Mucosa of descending colon (tissue), 3 donors: ENCODE measurements at places on chromosomes 2 and 18. TPM values are rescaled to one million over a fixed set of nuclear protein-coding genes. Genes with fewer than 3 reads are reported as not detected.

DNA sequence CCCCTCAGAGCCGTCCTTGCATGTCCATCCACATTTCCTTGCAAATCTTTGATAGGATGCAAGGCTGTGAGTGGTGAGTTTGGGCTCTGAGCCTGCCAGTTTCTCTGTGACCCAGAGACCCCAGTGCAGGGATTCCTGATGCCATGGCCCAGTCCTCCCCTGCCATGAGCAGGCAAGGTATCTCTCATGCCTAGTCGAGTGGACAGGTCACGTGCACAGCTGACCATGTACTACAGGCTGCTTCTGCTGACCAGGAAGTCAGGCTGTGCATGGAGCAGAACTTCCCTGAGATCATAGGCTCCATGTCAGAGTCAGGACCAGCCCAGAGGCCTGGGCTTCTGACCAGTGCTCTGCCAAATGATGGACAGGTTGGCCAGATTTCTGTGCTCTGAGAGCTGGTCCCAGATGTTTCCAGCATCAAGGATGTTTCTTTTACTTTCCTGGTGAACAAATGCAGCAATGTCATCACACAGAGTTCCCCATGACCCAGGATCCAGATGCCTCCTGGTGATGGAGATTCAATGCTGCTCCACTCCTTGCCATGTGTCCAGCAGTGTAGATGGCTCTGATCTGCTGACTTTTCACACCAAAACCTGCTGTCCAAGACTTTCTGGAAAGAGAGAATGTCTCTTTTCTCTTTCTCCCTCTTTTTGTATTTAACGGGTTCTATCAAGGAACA lies 321.6 kb upstream of the HS6ST1 start:
- DNase-seq: no peak

Gene RFTN2
- 1.9 TPM for total RNA-seq

Gene ITGA4
- 6.8 TPM for total RNA-seq

Gene TUBB8B
- total RNA-seq: 0.55 TPM

DNA sequence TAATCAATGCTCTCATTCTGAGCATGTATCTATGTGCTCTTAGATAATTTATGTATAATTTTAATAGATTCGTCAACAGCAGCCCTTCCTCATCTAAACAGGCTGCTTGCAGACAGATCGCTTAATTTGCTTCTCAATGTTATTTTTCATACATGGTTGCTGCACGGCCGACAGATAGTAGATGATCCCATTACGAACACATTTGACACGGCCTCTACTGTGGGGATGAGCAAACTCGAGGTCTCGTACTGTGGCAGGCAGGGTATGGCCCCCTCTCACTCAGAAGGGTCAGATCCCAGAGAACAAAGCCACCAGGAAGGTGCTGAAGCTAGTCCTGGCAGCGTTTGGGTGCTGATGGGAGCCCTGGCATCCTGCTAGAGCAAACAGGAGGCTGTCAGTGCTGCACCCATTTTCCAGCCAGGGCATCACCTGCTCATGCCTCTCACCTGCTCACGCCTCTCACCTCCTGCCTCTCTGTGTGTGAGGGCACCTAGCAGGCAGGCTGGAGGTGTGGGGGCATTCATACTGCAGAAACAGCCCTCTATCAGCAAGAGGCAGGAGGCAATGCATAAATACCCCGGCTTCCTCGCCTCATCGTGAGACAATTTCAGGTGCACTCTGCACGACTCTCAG lies 80.0 kb downstream of the KLHL29 start:
- DNase-seq: no peak

- no peak for DNase-seq
Measured at GRCh38 chr2:138819964-138820363, 39.8 kb upstream of the NXPH2 start.

Gene SERPINB5
- 0.63 TPM for total RNA-seq

DNA sequence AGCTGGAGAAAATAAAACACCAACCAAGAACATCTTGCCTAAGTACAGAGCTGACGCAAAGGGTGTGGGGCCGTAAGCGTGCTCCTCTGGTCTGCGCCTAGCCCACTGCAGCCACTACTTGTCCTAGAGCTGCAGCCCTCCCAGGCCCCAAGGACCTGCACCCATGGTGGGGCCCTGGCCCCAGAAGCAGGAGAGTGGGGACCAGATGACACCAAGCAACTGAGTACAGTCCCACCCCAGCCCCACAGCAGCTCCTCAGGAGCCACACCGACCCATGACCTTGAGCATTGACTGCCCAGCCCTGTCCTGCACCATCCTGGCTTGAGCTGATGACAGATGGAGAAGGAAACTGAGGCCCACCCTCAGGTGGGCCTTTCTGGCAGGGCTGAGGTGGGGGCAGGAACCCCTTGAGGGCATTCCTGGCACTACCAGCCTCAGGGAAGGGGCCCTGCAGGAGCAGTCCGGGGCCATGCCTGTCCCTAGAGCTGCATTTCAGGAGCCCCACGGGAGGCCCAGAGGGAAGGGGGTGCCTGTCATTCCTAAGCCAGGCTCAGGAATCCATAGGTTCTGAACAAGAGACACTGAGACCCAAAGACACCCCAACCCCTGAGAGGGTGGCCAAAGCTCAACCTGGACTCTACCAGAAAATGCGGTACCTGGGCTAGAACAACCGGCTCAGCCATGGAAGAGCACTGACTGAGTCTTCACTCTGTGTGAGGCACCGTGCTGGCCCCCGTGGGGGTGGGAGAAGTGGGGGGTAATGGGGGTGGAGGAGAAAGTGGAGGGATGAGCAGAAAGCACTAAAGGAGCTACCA lies 4.9 kb downstream of the KIF1A start:
- DNase-seq: no peak

GRCh38 chr2:37391711-37392110 lies 47.3 kb downstream of the QPCT start:
- DNase-seq: no peak
